ENCODE measurements at places on chromosomes 12 and 14.

GRCh38 chr14:89807892-89808291 lies 146.6 kb downstream of the EFCAB11 start:
- DNase-seq, result no peak

GRCh38 chr12:65277994-65278575 lies 398 bp upstream of the MSRB3 start:
- DNase-seq, result no peak

DNA sequence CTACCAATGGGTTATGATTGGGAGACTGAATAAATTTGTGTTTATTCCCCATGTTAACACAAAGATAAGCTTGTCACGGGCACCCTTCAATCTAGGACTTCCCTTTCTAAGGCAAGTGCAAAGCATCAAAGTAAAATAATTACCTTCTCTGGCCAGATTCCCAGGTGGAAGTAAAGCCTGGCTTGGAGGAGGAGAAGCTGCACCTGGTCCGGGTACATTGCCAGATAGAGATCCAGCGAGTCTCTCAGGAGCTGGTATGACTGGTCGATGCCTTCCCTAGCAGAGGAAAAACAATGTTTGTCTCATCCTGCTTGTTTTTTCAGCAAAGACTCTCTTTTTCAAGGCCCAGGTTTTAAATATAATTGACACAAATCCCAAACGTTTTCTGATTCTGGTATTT lies 24.9 kb downstream of the FBXO21 start:
- no peak for DNase-seq

DNA sequence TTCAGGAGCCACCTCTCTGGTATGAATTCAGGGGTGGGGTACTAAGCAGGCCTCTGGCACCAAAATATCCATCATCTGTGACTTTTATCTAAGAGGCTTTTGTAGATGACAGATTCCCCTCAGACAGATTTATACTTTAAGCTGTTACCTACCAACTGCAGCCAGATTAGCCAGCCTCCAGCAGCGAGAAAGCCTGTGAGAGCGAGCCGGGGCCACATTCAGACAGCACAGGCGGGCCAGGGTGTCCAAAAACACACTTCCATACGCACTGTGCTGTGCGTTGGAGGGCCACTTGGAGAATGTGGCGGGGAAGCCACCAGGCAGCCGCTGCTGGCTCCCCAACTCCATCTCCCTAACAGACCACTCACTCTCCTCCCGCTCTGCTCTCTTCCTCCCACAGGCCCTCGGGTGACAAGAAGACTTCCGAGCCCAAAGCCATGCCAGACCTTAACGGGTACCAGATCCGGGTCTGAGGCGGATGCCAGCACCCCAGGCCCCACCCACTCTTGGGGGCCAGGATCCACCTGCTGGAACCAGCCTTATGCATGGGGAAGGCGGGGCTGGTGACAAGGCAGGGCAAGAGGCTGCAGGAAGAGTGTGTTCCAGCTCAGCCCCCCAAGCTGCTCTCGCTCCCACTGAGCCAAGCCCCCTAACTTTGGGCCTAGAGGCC lies 17.4 kb downstream of the VASH1 start:
- no peak for DNase-seq

DNA sequence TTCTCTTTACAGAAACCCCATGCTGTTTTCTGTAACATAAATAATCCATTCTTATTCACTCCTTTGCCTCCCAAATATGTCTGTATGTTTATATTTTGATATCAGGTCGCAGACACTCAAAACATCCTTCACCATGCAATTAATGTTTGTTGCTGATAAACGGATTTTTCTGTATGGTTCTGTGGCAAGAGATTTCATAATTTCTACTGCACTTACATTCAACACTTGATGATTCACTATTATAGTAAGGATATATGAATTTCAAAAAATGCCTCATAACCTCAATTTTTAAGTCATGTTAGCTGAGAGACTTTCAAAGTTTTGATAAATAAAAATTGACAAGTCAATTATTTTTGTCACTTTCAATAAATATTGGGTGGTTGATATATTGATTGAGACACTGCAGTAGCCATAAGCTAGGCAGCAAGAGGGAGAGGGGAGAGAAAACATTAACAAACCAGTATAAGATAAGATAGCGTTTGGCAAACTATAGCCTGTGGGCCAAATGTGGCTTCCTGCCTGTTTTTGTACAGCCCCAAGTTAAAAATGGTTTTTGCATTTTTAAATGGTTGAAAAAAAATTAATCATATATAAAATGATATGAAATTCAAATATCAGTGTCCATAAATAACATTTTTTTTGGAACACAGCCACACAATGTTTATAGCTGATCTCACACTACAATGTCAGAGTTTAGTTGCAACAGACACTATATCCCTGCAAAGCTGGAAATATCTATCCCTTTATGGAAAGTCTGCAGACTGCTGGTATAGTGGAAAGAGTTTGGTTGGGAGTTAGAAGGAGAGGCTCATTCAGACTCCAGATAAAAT lies 18.3 kb downstream of the ALDH6A1 start:
- DNase-seq, result no peak

- no peak for DNase-seq
These were observed 78.2 kb downstream of the EPS8 start for GRCh38 chr12:15710860-15711510.

GRCh38 chr14:34368115-34368970 lies 93.7 kb downstream of the SPTSSA start:
- DNase-seq, result no peak

DNA sequence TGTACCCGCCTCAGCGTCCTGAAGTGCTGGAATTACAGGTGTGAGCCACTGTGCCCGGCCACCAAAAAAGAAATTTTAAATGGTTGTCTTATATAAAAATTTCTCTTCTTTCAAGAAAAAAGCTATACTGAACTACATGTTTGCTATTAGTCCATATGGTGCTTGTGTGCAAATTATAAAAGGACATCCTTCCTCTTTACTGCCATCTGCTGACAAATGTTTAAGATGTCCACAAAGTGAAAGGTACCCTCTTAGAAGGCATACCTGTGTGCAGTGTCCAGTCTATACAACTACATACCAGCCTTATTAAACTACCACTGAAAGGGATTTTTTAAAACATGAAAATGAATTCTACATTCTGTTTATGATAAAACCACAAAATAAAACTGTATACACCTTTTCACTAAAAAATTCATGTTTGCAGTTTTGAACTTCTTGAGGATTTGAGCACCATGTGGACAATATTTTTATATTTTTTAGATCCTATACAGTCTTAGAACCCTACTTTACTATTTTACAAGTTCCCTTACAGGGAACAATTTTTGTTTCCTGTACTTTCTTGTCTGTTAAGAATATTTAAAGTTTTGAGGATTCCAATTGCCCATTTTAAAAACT lies 32.8 kb upstream of the TOMM20L start:
- DNase-seq, result peak; percentile 15

GRCh38 chr12:50149311-50149710 lies 17.9 kb downstream of the CERS5 start:
- DNase-seq, result peak; percentile 43

- DNase-seq, result no peak
These were observed 55.1 kb upstream of the PELI2 start for GRCh38 chr14:56063131-56063530.

DNA sequence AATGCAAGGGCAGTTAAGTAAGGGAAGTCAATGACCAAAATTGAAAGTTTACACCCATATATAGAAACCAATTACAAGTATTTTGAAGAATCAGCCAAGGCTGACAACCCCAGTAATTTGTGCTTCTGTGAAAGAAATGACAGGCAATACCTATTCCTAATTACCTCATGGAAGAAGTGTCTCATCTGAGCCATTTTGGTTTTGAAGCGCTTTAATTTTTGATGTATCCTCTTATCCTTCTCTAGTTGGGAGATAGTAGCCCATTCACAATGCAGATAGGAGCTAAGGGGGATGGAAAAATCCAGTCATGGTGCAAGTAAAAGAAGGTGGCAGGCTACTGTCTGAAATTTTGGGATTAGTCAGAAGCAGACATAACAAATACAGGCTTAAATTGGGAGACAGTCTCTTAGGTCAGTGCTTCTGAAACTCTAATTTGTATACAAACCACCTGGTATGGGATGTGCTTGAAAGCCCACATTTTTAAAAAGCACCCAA lies 30.4 kb upstream of the SUPT16H start:
- peak; percentile 74 for DNase-seq

DNA sequence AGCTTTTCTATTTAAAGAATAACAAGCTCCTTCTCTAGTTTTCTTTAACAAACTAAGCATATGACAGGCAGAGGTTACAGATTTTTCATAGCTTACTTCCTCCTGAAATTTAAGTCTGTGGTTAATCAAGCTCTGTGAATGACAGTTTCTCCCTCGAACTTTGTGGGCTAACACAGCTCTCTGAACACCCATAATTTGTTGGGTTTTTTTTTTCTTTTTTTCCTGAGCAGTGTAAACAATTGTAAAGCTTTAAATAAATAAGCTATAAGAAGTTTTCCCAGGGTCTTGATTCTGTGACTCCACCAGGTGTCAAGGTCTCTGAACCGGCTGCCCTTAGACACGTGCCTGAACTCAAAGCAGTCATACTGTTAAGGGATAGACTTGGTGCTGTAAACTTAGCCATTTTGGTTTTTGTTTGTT lies 128.1 kb upstream of the AMIGO2 start:
- peak; percentile 49 for DNase-seq

DNA sequence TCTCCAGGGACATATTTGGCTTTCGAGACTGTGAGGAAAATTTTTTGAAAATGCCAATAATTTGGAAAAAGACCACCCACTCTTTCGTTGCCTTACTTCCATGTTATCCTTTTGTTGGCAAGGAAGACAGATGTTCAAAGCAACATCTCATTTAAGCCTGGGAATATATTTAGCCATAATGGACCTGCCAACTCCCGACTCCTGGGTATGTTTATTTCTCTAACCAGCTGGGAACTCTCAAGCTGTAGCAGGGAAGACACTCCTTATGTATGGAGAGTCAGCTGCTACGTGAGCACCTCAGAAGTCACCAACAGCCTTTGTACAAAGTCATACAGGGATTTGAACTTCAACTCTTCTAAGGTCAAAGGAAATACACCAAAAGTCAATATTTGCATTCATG lies 96.5 kb upstream of the DAAM1 start:
- DNase-seq, result no peak

DNA sequence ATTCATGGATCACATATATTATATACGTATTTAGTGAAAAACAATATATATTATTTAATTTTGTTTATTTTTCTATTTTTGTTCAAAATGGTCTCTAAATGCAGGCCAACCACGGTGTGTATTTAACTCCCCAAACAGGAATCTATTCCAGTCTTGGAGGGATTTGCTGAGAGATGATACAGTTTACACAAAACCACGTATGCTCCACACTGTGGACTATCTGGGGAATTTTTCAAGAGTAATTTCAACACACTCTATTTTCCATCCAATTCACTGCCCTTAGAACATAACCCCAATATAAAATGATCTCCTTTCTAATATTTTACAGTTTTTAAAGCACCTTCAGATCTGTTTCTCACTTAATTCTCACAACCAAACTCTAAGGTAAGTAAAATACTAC lies 15.3 kb downstream of the EML1 start:
- DNase-seq, result no peak

GRCh38 chr12:108446766-108447165 lies 68.3 kb upstream of the FICD start:
- no peak for DNase-seq

GRCh38 chr14:24924544-24924943 lies 125.4 kb downstream of the STXBP6 start:
- DNase-seq, result no peak

- peak; percentile 37 for DNase-seq
These were observed 526 bp downstream of the MLXIP start for GRCh38 chr12:122079033-122079531.

DNA sequence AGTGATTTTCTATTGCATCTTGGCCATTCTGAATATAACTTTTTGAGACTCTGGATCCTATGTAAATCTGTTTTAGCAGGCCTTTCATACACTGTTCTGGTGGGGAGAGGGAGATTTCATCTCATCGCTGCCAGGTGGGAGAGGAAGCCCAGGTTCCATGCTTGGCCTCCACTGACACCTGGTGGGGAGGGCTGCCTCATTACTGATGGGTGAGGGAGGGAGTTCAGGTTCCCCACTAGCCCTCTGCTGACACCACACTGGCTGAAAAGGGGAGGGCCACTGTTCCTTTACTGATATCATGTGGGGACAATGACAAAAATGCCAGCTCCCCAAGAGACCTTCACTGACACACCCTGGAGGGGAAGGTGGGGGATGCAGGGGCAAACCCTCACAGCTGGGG lies 2.4 kb upstream of the GALNT8 start:
- no peak for DNase-seq

- DNase-seq, result no peak
These were observed 57.7 kb upstream of the DIO3 start for GRCh38 chr14:101503431-101504095.

DNA sequence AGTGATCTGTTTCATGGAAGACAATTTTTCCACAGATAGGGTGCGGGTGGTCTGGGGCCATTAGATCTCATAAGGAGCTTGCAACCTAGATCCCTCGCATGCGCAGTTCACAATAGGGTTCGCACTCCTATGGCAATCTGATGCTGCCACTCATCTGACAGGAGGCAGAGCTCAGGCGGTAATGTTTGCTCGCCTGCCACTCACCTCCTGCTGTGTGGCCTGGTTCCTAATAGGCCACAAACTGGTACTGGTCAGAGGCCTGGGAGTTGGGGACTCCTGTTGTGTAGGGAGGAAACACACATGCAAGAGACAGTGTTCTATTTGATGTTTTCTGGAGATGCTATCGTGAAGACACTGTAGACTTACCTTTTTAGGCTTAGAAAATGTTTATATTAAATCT lies 77.0 kb upstream of the FGD4 start:
- no peak for DNase-seq

- no peak for DNase-seq
These were observed 173.7 kb downstream of the STXBP6 start for GRCh38 chr14:24875991-24876878.

DNA sequence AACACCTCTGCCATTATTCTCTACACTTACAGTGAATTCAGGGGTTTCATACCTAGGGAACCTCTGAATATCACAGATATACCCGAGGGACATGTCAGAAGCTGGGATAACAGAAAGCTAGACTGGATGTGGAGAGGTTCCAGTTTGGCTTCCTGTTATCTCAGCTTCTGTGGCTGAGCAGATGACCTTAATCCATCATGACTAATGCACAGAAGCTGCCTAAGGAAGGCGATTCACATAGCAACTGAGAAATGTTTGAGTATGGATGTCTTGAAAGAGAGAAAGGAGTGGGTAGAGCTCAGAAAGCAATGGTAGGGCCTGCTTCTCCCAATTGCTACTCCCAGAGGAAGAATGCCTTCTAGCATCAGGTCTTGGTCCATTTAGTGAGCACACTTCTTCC lies 187.6 kb downstream of the RMST start:
- DNase-seq, result no peak

- no peak for DNase-seq
These were observed at the start of gene LRP1-AS for GRCh38 chr12:57146961-57147944. TSS of gene LRP1-AS (minus strand) at chr12:57147619.
